ENCODE measurements at places on chromosomes 7 and 10. TPM values are rescaled to one million over a fixed set of nuclear protein-coding genes. Genes with fewer than 3 reads are reported as not detected.

The PRKG1 gene
- total RNA-seq: 2.7 TPM

The AIMP2 gene
- total RNA-seq: 35.4 TPM

The PDE1C gene
- 2.4 TPM for total RNA-seq

DNA sequence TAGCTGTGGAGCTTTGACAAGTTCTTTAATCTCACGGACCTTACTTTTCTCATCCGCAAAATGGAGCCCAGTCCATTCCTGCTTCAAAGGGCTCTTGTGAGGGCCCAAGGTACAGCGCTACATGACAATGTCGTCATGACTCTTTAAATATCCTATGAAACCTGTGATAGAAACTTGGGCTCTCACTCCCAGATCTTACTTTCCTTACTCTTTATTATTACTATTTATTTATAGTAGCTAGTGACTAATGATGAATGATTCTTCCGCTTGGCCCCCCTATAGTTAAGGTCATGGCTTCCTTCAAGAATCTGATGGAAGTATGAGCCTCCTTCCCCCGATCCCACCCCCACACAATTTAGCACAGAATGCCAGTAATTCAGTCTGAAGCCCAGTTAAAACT lies 41.9 kb downstream of the RBM20 start:
- no peak for DNase-seq

- no peak for DNase-seq
These were observed 6.4 kb downstream of the CHST15 start for GRCh38 chr10:124086787-124087671.
